Activated CD4-positive, alpha-beta T cell treated with anti-CD3 and anti-CD28 coated beads, Interleukin-2, amount 10 ng/mL, durations not matched to agents 7 days and 5 days (primary cell): ENCODE measurements at places on chromosomes 3 and 15. TPM values are rescaled to one million over a fixed set of nuclear protein-coding genes. Genes with fewer than 3 reads are reported as not detected.

The TWF2 gene
- total RNA-seq: 117 TPM

The NUP210 gene
- 204 TPM for total RNA-seq

The TMIE gene
- total RNA-seq: 1.6 TPM

The ROBO2 gene
- total RNA-seq: not detected

The SLC38A3 gene
- total RNA-seq: not detected

The PDE12 gene
- 26.8 TPM for total RNA-seq

The REC114 gene
- total RNA-seq: not detected

The MGLL gene
- total RNA-seq: 0.25 TPM

The HDAC11 gene
- total RNA-seq: 2.3 TPM

The ZMYND10 gene
- total RNA-seq: 3.6 TPM

The PCYT1A gene
- 69.5 TPM for total RNA-seq

The ILDR1 gene
- 0.17 TPM for total RNA-seq

The COL8A1 gene
- not detected for total RNA-seq

The CCDC71 gene
- total RNA-seq: 22.2 TPM

The ASB14 gene
- not detected for total RNA-seq

The TAGLN3 gene
- 0.33 TPM for total RNA-seq

The TUSC7 gene
- total RNA-seq: not detected

The RIOX2 gene
- 42.0 TPM for total RNA-seq

The ARGFX gene
- not detected for total RNA-seq
